Motor neuron (in vitro differentiated cells): ENCODE measurements at places on chromosomes 13 and 19.
A peak's percentile ranks its signal among the peaks of the same experiment; 100 is the strongest.

DNA sequence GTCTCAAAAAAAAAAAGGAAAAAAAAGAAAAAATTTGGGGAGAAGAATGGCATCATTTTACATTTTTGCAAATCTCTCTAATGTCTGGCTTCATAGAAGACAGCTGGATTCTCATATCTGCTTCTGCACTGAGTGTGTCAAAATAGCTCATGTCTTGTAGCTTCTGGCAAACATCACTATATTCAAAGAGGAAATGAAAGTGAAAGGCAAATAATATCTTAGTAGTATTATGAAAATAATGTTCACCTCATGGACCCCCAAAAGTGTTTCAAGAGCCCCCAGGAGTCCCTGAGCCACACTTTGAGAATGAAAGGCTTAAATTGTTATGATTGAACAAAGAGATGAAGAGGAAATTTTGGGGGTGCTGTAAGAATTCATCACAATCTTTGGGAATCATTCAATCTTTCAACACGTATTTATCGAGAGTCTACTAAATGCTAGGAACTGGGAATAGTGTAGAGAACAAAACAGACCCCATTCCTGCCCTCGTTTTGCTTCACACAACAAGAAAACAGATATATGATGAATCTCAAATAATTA lies 1.2 kb upstream of the SLC6A16 start:
- ATAC-seq: no peak

- ATAC-seq: no peak
These were observed 83.0 kb downstream of the POLR1D start for GRCh38 chr13:27704681-27705080.

- peak; percentile 35 for ATAC-seq
These were observed 3.1 kb downstream of the CARS2 start for GRCh38 chr13:110702591-110703526.

DNA sequence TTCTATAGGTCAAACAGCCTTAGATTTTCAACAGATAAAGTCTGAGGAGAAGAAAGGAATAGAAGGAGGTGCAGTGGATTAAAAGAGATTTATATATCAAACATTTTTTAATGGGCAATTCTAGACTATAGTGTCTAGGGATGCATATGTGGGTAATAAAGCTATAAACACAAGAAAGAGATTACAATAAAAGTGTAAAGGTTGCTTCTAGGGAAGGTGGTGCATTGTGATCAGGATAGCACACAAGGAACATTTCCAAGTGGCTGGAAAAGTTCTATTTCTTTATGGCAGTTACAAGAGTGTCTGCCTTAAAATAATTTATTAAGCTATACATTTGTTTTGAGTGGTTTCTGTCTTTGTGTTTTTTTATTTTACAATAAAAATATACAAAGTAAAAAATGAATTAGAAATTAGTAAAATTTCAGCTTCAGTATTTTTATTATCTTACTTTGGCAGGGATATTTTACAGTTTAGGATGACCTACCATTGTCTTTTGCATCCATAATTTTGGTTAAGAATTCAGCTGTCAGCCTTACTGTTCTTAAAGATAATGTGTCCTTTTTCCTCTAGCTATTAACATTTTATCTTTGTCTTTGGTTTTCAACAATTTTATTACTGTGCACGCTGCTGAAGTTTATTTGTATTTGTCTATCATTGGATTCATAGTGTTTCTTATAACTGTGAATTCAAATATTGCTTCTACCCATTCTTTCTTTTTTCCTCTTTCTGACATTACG lies 221.8 kb downstream of the LACC1 start:
- ATAC-seq: no peak

- ATAC-seq: no peak
These were observed 4.8 kb downstream of the STK24 start for GRCh38 chr13:98571955-98572662.

GRCh38 chr13:27259831-27260230 lies 8.5 kb downstream of the RPL21 start:
- no peak for ATAC-seq

GRCh38 chr13:36405151-36405550 lies 27.1 kb upstream of the CCNA1 start:
- ATAC-seq: no peak

DNA sequence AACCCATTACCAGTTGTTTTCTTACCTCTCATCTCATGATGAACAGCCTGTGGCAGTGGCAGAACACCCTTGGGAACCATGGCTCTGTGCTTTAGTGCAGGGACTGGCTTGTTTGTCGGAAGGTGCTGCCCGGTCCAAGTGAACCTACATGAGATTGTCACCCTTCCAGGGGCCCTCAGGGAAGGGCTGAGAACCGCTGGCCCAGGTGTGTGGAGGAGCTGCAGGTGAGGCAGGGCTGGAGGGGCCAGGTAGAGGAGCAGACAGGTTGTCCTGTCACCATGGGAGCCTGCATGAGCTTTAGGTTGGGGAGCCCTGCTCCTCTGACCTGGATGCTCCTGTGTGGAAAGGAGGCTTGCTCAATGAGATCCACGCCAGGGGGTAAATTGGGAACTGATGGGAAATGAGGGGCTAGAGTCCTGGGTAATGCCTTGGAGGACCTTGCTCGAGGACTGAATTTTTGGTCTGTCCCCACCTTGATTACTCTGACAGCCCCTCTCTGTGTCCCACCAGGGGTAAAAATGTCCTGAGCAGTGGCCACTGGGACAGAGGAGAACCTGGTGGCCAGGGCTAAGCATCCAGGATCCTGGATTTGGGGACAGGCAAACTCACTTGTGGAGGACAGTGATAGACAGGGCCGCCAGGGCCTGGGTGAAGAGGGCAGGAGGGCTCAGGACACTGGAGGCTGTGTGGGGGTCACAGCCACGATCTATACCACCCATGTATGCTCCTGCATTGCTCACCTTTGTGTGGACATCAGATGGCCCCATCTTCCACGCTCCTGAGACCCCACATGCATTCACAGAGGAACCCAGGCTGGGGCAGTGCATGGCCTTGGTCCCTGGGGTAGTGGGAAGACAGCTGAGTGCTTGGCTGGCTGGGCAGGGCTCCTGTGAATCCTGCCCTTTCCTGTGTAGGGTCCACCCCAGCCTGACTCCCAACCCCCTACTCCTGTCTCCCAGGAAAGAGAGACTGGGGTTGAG lies 24.1 kb upstream of the CEACAM1 start:
- ATAC-seq: no peak

GRCh38 chr13:59621773-59622172 lies 542.0 kb downstream of the DIAPH3 start:
- ATAC-seq: no peak

GRCh38 chr13:107574517-107575210 lies 640.7 kb downstream of the LIG4 start:
- ATAC-seq: no peak

DNA sequence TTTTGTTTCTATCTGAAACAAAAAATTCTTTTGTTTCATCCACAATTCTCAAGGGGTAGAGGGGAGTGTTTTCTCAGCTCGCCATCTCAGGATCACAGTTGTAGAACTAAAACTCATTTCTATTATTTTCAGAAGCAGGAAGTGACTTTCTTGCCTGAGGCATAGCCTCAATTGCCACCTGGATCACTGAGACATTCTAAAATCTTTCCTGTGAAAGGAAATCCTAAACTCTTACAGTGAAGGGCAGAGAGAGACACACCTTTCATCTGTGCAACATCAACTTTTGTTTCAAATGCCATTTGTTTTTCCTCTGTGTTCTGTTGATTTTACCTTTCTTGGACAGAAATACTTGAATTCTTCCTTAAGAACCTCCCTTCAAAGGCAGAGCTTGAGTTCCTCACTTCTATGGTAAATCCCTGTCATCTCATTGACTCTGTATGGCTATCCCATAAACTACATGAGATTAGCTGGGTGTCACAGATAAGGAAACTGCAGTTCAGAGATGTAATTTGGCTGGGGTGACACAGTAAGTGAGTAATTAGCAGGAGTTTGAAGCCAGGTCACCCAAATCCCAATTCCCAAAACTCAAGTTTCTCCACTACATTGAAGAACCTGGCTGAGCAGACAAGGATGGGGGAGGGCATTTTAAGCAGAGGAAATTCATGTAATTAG lies 224.4 kb upstream of the HTR2A start:
- no peak for ATAC-seq

DNA sequence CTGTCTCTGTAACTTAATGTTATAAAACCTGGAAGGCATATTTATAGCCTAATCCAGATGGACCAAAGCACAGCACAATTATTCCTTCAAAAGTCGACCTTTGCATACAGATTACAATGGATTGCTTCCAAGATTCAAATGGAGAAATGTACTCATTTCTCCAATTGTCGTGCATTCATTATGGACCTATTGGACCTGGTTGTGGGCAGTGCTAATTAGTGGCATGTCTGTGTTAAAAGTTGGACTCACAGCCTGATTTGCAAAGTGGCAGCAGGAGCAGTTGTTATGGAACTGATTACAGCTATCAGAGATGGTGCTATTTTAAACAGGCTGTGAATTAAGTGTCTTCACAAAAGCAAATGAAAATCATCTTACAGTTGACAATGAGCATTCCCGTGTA lies 1529.3 kb upstream of the SLC10A2 start:
- no peak for ATAC-seq

DNA sequence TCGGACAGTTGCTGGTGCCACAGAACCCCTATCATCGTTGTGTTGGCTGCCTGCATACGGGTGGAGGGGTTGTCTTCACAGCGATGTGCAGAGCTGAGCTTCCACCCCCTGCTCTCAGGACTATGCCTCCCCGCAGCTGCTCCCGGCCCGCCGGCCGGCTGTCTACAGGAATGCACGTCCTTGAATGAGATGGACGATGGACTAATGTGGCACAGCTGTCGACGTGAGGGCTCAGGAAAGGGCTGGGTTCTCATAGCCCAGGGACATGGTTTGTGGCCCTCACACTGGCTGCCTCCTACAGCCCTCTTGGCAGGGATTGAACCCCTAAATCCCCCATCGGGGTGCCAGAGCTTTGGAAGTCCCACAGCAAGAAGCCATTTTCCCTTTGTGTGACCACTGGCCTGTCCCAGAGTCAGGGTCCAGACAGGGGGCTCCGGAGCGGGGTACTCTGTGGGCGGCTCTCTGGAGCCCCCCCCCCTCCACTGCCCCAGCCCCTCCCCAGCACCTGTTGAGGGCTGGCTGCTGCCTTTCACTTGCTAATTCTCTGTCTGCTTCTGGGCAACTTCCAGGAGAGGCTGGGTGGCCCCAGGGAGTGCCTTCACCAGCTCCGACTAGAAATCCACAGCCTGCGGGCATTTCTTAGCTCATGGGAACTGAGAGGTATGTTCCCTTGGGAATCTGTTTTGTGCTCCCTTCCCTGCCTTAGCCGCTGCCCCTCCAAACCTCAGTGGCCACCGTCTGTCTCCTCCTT lies 40.2 kb downstream of the TSSK6 start:
- ATAC-seq: peak; percentile 89

GRCh38 chr13:75762955-75763354 lies 126.8 kb downstream of the LMO7 start:
- ATAC-seq: no peak

- ATAC-seq: no peak
These were observed 2.0 kb downstream of the NPAS1 start for GRCh38 chr19:47021536-47022139.

- ATAC-seq: peak; percentile 44
These were observed 5.1 kb downstream of the GRIN2D start for GRCh38 chr19:48398375-48399235.

- ATAC-seq: no peak
These were observed 11.3 kb downstream of the CEACAM21 start for GRCh38 chr19:41587101-41587837.

DNA sequence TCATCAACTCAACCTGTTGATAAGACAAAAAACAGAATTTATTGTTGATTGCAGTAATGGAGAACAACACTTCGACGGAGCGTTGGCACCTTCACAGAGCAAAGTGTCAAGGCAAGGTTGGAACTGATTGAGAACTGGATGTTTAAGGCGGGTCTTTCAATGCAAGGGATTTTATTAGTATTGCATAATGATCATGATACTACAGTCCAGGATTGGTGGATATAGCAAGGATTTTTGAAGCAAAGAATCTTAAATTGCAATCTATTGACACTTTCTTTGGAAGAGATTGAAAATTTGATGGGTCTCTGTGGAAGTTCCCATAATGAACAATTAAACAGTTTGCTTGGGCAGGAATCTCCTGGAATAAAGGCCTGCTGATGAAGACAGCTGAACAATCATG lies 632 bp upstream of the ZNF235 start:
- no peak for ATAC-seq

GRCh38 chr19:6343462-6343861 lies 10.1 kb upstream of the ACER1 start:
- no peak for ATAC-seq

GRCh38 chr13:110640591-110641029 lies 25.3 kb downstream of the NAXD start:
- peak; percentile 5 for ATAC-seq

GRCh38 chr19:55091126-55091910 lies 15.6 kb downstream of the EPS8L1 start:
- no peak for ATAC-seq

GRCh38 chr13:23701636-23702035 lies 131.4 kb downstream of the TNFRSF19 start:
- no peak for ATAC-seq
